ENCODE measurements at places on chromosomes 7 and 10.

GRCh38 chr7:84674236-84674913 lies 479.8 kb upstream of the SEMA3A start:
- peak; percentile 22 for DNase-seq

DNA sequence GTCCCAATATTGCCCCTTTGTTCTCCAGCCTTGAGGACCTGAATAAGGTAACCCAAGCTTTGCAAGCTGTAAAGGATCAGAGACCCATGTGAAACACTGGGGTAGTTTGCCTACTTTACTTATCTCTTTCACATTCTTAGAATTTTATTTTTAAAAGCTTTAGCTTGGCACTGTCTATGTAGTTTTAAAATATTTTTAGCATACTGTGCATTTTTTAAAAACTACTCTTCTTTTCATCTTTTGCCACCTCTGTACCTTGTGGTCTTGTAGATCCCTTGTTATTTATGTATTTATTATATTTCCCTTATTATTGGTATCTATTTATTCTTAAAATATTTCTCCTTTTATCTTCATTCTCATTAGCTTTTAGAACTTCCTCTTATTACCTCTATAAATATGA lies 12.0 kb upstream of the PTPRZ1 start:
- DNase-seq, result no peak

DNA sequence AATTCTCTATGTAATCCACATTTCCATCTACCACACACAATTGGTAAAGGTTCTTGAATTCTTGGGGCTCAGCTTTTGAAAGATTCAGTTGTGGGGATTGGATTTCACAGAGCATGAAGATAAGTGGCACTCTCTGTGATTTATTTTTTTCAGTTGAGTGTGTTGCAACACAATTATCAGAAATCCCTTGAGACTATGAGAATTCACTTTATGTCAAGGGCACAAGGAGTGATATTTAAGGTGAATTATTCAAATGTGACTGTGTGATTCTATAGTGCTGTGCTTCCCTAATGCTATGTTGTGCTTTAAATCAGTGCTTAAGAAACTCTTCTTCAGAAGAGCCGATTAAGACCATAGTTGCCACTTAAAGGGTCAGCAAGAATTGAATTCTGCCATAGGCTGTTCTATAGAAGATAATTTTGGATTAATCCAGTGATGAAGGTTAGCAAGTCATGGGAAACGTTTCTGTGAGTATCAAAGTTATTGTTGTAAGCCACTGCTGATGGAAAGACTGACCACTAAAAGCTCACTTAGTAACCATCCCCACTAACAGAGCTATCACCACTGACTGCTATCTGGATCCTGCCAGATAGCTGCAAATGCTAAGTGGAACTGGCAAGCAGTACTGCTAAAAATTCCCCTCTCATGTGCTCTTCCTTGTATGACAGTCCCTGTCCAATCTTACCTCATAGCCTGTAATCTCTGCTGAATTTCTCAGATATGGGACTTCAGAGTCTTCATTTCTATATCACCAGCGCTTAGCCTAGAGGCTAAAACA lies 134.0 kb upstream of the SEMA3D start:
- no peak for DNase-seq

DNA sequence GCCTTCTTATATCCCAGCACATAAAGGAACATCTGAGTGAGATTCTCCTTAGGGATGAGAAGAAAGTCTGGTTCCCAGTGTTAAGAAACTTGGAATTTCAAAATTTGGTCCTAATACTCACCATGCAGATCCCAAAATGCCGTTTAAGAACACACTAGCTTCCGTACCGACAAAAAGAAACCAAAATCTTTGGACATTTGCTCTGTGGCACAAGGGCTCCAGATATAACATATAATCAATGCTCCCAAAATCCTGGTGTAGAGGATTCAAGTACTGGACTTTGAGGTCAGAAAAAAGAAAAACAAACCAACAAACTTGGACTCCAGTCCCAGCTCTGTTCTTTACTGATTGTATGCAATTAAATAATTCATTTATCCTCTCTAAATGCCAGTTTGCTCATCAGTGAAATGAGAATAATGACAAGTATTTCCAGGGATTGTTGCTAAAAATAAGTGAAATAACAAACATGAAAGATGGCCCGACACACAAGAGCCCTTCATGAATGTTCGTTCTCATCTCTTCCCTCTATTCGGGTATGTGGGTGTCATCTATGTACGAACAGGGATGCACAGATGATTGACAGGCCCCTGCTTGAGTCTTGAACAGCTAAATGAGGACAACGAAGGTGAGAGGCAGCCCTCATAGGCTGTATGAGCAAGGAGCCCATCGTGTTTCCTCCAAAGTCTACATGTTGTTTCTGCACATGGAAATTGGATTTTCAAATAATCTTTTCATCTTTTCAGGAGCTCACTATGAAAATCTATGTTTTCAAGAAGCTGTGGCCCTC lies 48.6 kb upstream of the NEBL start:
- DNase-seq, result no peak

GRCh38 chr7:50851451-50851850 lies 68.8 kb upstream of the GRB10 start:
- no peak for DNase-seq

DNA sequence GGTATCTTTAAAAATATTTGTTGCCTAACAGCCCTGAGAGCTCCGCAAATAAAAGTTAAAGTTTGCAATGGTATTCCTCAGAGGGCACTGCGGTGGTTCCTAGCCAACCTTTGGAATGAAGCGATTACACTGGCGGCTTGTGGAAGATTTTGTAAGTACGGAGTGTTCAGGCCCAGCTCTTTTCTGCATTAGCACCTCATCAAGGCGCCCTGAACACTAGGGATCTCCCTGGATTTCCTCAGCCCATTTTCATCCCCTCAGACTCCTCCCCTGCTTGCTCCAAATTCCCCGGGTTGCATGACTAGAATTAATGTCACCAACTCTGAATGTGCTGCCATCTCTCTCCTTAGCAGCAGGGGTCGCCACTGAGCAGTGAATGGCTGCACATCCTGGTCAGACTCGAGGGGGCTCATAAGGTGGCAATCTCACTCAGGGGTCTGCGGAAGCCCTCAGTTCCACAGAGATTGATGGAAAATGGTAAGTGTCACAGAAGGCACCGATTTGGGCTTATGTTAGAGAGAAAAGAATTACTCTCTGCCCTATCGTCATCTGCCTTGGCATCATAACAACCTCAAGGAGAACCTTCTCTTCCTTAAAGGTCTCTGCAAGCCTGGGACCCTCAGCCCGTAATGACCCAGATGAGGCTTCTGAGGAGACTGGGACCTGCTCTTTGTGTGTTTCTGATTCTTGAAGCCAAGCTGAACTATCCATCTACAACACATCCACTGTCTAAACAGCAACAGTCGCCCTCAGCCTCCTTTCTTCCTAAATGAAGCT lies 262.8 kb upstream of the AOAH start:
- peak; percentile 64 for DNase-seq

GRCh38 chr10:79195091-79195923 lies 126.5 kb downstream of the ZMIZ1 start:
- peak; percentile 89 for DNase-seq

- peak; percentile 26 for DNase-seq
Measured at GRCh38 chr7:44145479-44145968, 4.4 kb upstream of the MYL7 start.

- peak; percentile 76 for DNase-seq
Measured at GRCh38 chr10:60896033-60896432, 48.0 kb downstream of the RHOBTB1 start.

GRCh38 chr7:155741082-155741481 lies 71.2 kb downstream of the SHH start:
- peak; percentile 34 for DNase-seq

GRCh38 chr10:29438271-29438670 lies 149.4 kb downstream of the LYZL1 start:
- no peak for DNase-seq

GRCh38 chr7:87831097-87831496 lies 45.1 kb downstream of the SLC25A40 start:
- DNase-seq, result peak; percentile 29

GRCh38 chr7:51326656-51327286 lies 10.2 kb upstream of the COBL start:
- DNase-seq, result no peak

DNA sequence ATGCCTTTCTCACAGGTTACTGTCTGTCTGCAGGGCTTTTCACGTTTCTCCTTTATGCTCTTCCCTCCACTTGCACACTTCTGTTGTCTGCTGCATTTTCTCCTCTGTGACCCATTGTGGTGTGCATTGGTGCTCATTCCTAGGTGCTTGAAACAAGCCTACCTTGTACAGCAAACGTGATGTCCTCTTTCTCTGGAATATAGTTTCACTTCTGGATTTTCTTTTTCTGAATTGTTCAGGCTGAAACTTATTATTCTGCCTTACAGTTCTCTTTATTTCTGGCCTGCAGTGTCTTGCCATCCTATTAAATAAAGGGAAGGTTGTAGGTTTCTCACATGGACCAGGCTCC lies 128.8 kb upstream of the SAMD8 start:
- DNase-seq, result no peak

GRCh38 chr7:50475340-50475739 lies 25.2 kb upstream of the FIGNL1 start:
- no peak for DNase-seq

DNA sequence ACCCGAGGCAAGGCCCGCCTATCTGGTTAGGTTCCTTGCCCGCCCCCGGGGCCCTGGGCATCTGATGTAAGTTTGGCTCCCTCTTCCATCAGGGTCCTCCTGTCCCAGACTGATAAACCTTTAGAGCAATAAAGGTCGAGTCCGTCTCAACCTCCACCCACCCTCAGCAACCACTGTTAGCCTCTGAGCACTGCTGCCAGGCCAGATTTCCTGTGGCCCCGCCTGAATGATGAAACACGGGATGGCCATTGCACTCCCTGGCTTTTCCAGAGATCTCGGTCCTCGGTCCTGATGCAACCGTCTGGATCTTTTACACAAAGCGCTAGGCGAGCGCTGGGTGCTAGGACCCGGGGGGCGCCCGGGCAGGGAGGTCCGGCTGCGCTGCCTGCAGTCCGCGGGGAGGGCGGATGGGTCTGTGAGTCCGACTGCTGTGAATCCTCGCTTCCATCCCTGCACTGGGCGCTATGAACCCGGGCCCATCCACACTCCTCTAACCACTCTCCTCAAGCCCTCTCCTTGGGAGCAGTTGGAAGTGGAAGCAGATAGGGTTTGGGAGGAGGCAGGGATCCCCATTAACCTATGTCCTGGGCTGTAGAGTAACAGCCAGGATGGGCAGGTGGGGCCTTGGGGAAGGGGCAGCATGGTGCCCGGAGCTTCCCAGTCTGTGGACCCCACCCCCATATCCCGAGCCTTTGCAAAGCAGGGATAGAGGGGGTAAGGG lies 875 bp upstream of the DDIT4 start:
- DNase-seq, result peak; percentile 98

DNA sequence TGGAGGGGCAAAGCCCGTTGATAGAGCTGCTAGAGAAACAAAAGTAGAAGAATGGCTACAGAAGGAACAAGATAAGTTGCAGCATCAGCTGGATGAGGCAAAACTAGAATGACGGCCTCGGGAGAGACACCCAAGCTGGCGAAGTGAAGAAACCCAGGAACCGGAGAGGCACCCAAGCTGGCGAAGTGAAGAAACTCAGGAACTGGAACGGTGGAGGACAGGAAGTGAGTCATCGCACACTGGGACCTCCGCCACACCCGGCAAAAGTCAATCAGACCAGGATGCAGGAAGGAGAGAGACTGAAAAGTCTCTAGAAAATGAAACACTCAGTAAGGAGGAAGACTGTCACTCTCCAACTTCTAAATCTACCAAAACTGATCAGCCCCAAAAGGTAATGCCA lies 133.0 kb upstream of the NEBL start:
- DNase-seq, result peak; percentile 80

DNA sequence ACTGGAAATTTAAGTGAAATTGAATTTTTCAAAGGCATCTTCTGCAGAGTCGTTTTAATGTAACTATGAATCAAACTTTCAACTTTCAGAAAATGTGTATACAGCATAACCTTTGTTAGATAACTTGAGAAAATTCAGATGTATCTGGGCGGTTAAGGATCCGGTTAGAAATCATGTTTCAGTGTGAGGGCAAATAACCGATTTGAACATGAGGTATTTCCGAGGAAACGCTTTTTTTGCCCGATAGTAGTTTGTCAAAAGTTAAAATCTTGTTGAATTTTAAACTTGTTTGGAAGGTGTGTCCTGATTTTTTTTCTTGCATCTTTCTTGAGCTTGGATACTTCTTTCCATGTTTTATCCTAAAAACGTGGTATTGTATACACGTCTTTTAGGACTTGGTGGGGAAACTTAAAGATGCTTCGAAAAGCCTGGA lies 1.3 kb upstream of the BMI1 start:
- no peak for DNase-seq

DNA sequence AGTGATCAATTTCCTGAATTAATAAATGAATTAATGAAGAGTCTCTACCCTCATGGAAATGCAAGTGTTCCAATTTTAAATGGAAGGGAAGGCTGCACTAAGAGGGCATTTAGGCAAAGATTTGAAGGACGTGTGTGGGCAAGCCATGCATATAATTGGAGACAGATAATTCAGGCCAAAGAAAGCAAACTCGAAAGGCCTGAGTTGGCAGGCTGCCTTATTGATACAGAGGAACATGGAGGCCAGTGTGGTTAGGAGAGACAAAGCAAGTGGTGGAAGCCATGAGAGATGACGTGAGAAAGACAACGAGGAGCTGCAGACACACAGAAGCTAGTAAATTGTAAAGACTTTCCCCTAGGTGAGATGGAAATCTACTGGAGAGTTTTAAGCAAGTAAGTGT lies 15.4 kb upstream of the PCLO start:
- peak; percentile 11 for DNase-seq

GRCh38 chr7:152338561-152338960 lies 97.2 kb downstream of the KMT2C start:
- peak; percentile 39 for DNase-seq

GRCh38 chr10:132677473-132678227 lies 108.3 kb downstream of the NKX6-2 start:
- DNase-seq, result no peak

DNA sequence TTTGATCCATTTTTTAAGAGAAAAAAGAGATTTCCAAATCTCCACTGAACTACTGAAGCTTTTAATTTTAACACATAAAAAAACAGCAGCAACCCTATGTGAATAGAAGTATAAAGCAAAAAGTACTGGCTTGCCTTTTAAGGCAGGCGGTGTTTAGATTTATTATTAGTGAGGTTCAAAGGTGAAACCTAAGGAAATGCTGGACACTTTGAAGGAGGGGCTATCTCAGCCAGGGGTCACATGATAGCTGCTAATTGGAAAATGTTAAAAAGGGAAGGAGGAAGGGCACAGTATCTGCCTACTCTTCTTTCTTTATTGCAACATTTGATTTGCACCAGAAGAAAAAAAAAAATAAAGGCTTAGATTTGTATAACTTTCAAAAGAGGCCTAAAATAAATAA lies 183.8 kb downstream of the SKAP2 start:
- DNase-seq, result no peak

GRCh38 chr7:87517136-87517815 lies 41.8 kb upstream of the ABCB4 start:
- peak; percentile 10 for DNase-seq

- no peak for DNase-seq
Measured at GRCh38 chr7:13898957-13899670, 90.4 kb downstream of the ETV1 start.

- DNase-seq, result peak; percentile 64
Measured at GRCh38 chr7:100745184-100745583, 11.8 kb downstream of the ZAN start.

GRCh38 chr7:135317676-135318325 lies 84.2 kb downstream of the STRA8 start:
- peak; percentile 28 for DNase-seq

GRCh38 chr7:128809363-128809762 lies 17.6 kb downstream of the CCDC136 start:
- DNase-seq, result no peak

All from choroid plexus epithelial cell (primary cell).